Activated CD4-positive, alpha-beta memory T cell treated with anti-CD3 and anti-CD28 coated beads, Interleukin-2, amount 10 ng/mL, durations not matched to agents 7 days and 5 days (primary cell): ENCODE measurements at places on chromosomes 2 and 18. TPM values are rescaled to one million over a fixed set of nuclear protein-coding genes. Genes with fewer than 3 reads are reported as not detected.

The CHRNG gene
- not detected for total RNA-seq

The KCNIP3 gene
- not detected for total RNA-seq

The ACVR2A gene
- total RNA-seq, result 15.2 TPM

DNA sequence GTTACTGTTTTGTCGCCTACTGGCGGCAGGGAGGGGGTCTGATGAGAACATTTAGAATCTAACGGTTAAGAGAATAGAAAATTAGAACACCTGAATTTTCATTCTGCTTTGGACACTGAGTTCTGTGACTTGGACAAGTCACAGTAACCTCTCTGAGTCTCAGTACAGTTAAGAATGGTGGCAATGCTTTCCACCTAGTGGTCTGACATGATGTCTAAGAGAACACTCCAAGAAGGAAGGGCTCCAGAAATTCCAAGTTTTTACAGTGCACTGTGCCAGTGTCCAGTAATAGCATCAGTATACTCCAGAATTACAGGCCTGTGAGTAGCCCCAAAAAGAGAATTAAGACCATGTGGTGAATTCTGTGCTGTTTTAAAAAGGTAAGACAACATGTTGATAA lies 174.1 kb upstream of the ZFP36L2 start:
- no peak for DNase-seq
- no peaks in the 10 kb centered on the region for H3K27me3 ChIP-seq
- H3K4me3 ChIP-seq, result no peak overlapping the region
- peaks cover 9% of the 10 kb centered on the region for H3K4me1 ChIP-seq
- no peak overlapping the region for H3K27ac ChIP-seq

DNA sequence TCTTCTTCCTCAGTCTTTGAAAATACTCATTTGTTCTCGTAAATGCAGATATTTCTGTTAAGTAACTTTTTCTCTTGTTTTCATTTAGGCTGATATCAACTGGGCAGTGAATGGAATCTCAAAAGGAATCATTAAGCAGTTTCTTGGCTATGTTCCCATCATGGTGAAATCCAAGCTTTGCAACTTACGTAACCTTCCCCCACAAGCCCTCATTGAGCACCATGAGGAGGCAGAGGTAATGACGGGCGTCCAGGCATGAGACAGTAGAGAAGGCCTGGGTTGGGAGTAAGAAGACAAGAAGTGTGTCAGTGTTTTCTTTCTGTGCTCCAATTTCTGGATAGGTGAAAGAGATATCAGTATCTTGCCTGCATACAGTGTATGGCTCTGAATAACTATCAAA lies 5.1 kb downstream of the POLR1B start:
- H3K27ac ChIP-seq, result no peak overlapping the region
- H3K4me1 ChIP-seq, result peaks cover 30% of the 10 kb centered on the region
- no peak for DNase-seq
- H3K4me3 ChIP-seq, result no peak overlapping the region
